ENCODE measurements at places on chromosomes 2 and 18. TPM values are rescaled to one million over a fixed set of nuclear protein-coding genes. Genes with fewer than 3 reads are reported as not detected.

SCN9A gene
- not detected for total RNA-seq

DNA sequence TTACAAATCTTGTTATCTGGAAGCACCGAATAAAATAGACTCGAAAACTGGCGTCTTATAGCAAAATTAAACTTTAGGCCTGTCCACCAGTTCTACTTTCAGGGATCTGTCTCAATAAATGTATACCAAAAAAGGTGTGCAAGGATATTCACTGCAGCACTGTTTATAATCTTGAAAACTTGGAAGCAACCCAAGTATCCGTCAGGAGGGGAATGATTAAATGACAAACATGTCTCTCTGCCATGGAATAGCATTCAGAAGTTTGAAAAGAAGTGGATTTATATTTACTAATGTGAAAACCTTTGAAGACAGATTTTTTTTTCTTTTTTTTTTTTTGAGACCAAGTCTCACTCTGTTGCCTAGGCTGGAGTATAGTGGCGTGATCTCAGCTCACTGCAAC, 32.3 kb upstream of the SATB2 start:
- no peak for ATAC-seq
- peaks cover 11% of the 10 kb centered on the region for H3K27me3 ChIP-seq
- H3K27ac ChIP-seq = no peak overlapping the region
- no peaks in the 10 kb centered on the region for H3K4me1 ChIP-seq
- H3K36me3 ChIP-seq = no peaks in the 10 kb centered on the region

GRCh38 chr2:37775908-37776250, 104.4 kb upstream of the CDC42EP3 start:
- H3K4me3 ChIP-seq = no peak overlapping the region
- no peaks in the 10 kb centered on the region for H3K27me3 ChIP-seq
- no peak for ATAC-seq
- no peak overlapping the region for H3K27ac ChIP-seq
- no peaks in the 10 kb centered on the region for H3K4me1 ChIP-seq
- H3K36me3 ChIP-seq = no peaks in the 10 kb centered on the region

GRCh38 chr18:31103423-31103822, 1.2 kb upstream of the DSC2 start:
- no peak for ATAC-seq
- H3K36me3 ChIP-seq = no peaks in the 10 kb centered on the region
- no peak overlapping the region for H3K4me3 ChIP-seq
- no peak overlapping the region for H3K27ac ChIP-seq

DNA sequence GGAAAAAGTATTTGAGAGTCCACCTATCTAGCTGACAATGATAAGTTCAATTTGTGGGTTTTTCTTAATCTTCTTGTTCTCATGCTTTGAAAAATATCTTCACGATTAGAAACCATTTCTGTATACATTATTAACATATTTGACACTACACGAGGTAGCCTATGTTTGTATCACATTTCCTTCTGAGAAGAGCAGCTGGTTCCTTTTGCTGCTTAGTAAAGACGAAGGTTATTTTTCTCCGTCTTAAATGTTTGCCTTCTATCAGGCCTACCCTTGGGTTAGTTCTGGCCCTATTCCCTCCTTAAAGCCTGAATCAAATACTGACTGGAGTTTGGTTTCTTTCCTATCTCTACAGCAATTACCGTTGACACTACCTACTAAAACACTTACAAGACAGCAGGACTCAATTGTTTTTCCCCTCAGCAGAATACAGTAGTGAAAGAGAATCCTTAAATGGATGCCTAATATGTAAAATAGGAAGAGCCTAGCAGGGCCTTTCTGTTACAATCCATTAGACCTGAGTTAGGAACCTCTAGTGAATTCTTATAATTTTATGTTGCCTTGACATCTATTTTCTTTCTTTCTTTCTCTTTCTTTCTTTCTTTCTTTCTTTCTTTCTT, 790.4 kb downstream of the EPHA4 start:
- no peak for ATAC-seq
- H3K4me1 ChIP-seq = no peaks in the 10 kb centered on the region
- H3K4me3 ChIP-seq = no peak overlapping the region
- no peak overlapping the region for H3K27ac ChIP-seq

- H3K4me3 ChIP-seq = no peak overlapping the region
- no peak for ATAC-seq
- no peaks in the 10 kb centered on the region for H3K4me1 ChIP-seq
- H3K36me3 ChIP-seq = no peaks in the 10 kb centered on the region
- peaks cover 14% of the 10 kb centered on the region for H3K27me3 ChIP-seq
These were observed 88.1 kb upstream of the SEC11C start for GRCh38 chr18:59051470-59052165.

Measured in activated T-helper 17 cell treated with anti-CD3 and anti-CD28 coated beads, Interleukin-2, amount 50 U/mL, for 72 hours (primary cell).